Smooth muscle cell of the coronary artery (primary cell): ENCODE measurements at places on chromosomes 13 and 19. TPM values are rescaled to one million over a fixed set of nuclear protein-coding genes. Genes with fewer than 3 reads are reported as not detected.

Gene ZNF208
- 1.4 and 2.1 TPM in 2 replicates for total RNA-seq

Gene DACH1
- total RNA-seq: under 0.01 and 1.8 TPM in 2 replicates

Gene IPO5
- 140 and 320 TPM in 2 replicates for total RNA-seq

Gene FBN3
- not detected in 2 replicates for total RNA-seq

Gene C19orf85
- not detected in 2 replicates for total RNA-seq

Gene ZNF701
- total RNA-seq: 9.5 and 11.8 TPM in 2 replicates

Gene ZNF260
- 6.2 and 8.0 TPM in 2 replicates for total RNA-seq

Gene PPP1R15A
- total RNA-seq: 37.8 and 59.0 TPM in 2 replicates

Gene LILRA1
- not detected in 2 replicates for total RNA-seq

Gene SIGLEC14
- total RNA-seq: not detected in 2 replicates

Gene TEX29
- 0.15 and 3.6 TPM in 2 replicates for total RNA-seq

Gene VSIG10L
- 0.23 and 0.30 TPM in 2 replicates for total RNA-seq

Gene SKA3
- 0.47 and 2.0 TPM in 2 replicates for total RNA-seq

Gene CCDC124
- 42.5 and 59.5 TPM in 2 replicates for total RNA-seq

Gene TSHZ3
- 4.6 and 7.4 TPM in 2 replicates for total RNA-seq

Gene LAIR1
- not detected in 2 replicates for total RNA-seq

Gene TPP2
- 32.2 and 33.6 TPM in 2 replicates for total RNA-seq
